GM23338 (cell line): ENCODE measurements at places on chromosomes 5 and 9. TPM values are rescaled to one million over a fixed set of nuclear protein-coding genes. Genes with fewer than 3 reads are reported as not detected.

The RNF145 gene
- 15.6 and 16.4 TPM in 2 replicates for polyA plus RNA-seq

The DOCK2 gene
- 3.7 and 5.5 TPM in 2 replicates for polyA plus RNA-seq

The ARHGEF39 gene
- polyA plus RNA-seq, result 25.2 and 31.0 TPM in 2 replicates

The VLDLR gene
- 13.2 and 14.9 TPM in 2 replicates for polyA plus RNA-seq

The TBCA gene
- polyA plus RNA-seq, result 814 and 823 TPM in 2 replicates
